ENCODE measurements at places on chromosomes 6 and 20.

- DNase-seq: no peak
These were observed 143.2 kb downstream of the PREX1 start for GRCh38 chr20:48684501-48685041.

- DNase-seq: no peak
These were observed 169.0 kb upstream of the MCHR2 start for GRCh38 chr6:100163035-100163434.

GRCh38 chr6:35781290-35781689 lies 471 bp downstream of the CLPSL1 start:
- no peak for DNase-seq

DNA sequence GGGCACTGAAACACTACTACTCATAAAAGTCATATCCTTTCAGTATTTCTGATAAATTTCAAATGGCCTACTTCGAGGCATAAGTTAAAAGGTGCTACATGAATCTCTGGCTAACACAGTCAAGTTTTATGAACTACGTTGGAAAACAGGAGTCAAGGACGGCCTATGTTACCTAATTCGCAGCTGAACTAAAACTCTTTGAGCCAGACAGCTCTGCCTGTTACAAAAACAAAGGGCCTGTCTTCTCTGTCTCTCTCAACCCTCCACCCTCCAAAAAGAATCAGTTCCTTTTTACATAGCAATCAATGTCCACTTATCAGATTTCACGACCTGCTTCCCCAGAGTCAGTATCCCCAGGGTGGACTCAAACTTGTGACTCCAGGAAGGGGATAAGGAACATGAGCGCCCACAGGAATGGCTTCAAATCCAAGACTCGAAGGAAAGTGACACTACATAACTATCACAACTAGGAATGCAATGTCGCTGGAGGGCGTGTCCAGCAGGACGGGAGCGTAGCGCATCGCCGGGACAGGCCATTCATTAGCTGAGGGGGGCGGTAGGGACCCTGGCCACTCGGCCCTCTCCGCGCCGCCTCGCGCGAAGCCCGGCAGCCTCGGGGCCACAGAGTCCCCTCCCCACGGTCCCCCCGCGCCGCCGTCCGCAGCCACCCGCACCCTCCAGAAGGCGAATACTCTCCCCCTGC lies 591 bp downstream of the IBTK start:
- DNase-seq: peak; percentile 77

DNA sequence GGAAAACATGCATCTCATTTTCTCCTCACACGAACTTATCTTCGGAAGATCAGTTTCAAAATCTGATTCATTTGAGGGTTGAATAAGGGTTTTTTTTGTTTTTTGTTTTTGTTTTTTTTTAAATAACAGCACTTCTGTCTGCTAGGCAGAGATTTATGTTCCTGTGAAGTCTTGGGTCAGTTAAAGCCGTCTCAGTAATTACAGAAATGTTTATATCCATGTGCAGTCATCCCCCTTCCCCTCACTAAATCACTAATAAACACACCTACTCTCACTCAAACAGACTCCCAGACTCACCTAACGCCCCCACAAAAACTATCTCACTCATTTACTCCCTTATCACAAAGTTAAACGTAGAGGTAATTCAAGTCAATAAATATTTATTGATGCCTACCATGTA lies 214.2 kb upstream of the SUPT3H start:
- no peak for DNase-seq

DNA sequence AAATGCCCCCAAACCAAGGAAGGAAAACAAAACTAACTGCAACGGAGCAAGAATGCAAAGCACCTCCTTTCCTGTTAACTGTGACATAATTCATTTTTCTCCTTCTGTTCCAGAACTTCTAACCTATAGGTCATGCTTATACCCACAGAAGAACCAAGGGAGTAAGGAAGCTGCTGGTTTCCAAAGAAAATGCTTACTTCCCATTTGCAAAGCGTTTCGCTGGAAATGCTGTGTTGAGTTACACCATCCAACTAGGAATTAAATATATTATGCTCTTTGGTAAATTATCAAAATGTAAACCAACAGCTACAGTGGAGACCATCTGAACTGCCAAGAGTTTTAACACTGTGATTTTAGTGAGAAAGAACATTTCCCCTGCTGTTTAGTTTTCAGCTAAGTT lies 42.9 kb downstream of the ATXN1 start:
- no peak for DNase-seq

DNA sequence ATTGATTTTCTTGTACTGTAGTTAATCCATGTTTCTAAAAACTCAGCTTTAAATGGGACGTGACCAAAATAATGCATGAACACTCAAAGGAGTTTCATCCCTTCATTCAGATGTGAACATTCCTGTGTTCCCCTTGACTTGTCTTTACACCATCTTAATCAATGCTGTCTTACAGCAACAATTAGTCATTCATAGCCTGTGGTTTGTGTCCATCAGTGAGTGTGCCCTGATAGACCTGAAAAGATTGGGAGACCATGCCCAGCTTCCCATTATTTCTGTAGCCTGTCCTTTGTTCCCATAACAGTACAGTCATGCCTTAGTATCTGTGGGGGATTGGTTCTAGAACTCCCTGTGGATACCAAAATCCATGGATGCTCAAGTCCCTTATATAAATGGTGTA lies 23.9 kb downstream of the NT5E start:
- no peak for DNase-seq

GRCh38 chr6:113640051-113640450 lies 217.1 kb upstream of the MARCKS start:
- DNase-seq: no peak

- DNase-seq: no peak
These were observed 48.3 kb downstream of the RREB1 start for GRCh38 chr6:7155871-7156579.

- no peak for DNase-seq
These were observed 64.5 kb downstream of the THBS2 start for GRCh38 chr6:169189182-169189581.

- peak; percentile 49 for DNase-seq
These were observed 190.3 kb downstream of the TAF4 start for GRCh38 chr20:61875221-61875885.

DNA sequence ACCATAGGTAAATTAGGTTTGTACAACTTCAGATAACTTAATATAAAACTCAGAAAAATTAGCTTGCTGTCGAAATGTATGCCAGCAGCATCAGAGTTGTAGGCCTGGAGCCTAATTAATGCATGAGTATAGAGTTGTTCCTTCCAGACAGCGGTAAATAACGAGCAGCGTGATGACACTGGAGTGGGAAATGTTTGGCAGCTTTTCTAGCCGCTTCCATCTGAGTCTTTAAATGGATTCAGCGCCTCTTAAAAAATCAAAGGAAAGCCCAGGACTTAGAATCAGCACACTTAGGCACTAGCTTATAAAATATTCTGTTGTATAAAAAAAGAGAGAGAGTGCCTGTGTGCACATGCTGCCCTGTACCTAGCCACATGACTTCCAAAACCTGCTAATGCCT lies 43.7 kb upstream of the SYNJ2 start:
- no peak for DNase-seq

- no peak for DNase-seq
These were observed 600.6 kb upstream of the CHD6 start for GRCh38 chr20:42218621-42219374.

DNA sequence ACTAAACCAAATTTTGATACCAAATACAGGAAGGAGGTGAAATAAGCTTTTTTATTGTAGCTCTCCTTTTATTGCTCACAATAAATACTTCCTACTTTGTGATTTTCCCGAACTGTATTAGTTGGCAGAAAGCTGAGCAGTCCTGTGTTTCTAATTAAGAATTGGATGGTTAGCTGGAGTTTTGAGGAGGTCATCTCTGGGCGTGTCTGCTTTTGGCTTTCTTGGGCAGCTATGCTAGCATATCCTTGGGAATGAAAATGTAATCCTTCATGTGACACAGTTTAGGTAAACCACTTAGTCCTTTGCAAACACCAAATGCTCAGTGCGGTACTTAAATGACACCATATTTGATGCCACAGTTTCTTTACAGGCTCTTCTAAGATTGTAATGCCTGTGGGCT lies 67.5 kb downstream of the MTHFD1L start:
- no peak for DNase-seq

Data from nephron progenitor cell (in vitro differentiated cells).